ENCODE measurements at places on chromosomes 2 and 18.

GRCh38 chr2:23814963-23815362, 112.0 kb downstream of the ATAD2B start:
- DNase-seq = no peak

DNA sequence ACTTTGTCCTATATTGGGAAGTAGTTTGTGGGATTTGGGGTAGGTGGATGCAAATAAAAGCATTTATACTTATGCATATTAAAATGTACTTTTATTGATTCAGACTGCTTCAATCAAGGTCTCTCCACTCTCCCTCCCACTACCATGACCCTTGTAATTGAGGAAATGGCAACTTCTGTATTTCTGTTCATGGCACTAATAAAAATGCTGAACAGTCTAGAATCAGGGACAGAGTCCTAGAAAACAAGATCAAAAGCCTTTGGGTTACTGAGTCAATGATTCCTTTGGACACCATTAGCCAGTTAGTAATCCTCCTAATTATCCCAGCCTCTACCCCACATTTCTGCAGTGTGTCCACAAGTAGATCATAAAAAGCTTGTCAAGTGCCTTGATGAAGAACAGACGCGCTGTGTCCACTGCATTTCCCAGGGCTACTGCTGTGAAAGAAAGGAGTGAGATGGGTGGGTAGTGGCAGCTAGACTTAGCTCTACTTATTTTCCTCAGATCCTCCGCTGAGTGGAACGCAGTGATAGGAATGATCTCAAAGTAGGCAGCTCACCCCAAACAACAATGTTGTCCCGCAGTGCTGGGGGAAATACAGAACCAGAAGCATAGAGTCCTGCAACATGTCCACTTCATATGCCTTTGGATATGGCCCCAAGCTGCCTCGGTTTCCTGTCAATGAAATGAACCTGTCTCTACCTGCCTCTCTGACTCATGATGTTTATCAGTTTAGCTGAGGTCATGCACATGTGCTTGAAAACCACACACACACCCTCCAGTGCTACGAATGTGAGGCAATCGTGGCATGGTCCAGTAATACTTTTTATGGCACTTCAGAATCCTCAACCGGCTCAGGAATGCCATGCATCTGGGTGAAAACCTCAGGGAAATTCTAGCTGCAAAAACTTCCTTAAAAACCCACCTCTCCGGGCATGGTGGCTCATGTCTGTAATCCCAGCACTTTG, 115.5 kb downstream of the COL6A3 start:
- DNase-seq = peak; percentile 88

GRCh38 chr2:105317937-105318336, 11.6 kb downstream of the TGFBRAP1 start:
- no peak for DNase-seq

DNA sequence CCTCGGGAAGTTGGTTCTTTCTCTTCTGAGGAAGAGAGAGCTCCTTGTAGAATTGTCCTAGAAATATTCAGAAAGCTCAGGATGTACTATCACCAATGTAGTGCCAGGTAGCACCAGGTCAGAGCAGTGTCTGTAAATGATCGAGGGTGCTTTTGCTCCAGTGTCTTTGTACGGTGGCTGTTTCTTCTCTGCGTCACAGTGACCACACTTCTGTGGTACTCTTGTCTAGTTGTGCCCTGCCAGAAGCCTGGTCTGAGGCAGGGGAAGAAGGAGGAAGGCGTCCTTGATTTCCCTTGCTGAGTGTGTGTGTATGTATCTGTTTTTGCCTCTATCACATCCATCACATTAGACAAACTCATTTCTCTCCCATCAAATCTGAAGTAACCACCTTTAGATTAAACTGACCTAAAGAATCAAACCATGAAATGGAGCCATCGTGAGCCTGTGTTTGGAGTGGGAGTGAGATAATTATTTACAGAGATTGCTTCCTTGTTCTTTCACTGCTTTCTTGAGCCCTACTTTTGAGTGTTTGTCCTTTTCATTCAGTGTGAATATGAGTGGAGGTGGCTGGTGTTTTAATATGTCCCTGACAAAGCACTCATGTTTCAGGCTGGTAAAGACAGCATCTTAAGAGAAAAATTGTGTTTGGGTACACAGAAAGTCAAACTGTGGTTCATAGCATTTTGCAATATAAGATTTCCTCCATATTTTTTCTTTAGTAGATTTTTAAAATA, 97.2 kb downstream of the ACOXL start:
- no peak for DNase-seq

GRCh38 chr2:240178564-240178963, 38.1 kb upstream of the OTOS start:
- no peak for DNase-seq

DNA sequence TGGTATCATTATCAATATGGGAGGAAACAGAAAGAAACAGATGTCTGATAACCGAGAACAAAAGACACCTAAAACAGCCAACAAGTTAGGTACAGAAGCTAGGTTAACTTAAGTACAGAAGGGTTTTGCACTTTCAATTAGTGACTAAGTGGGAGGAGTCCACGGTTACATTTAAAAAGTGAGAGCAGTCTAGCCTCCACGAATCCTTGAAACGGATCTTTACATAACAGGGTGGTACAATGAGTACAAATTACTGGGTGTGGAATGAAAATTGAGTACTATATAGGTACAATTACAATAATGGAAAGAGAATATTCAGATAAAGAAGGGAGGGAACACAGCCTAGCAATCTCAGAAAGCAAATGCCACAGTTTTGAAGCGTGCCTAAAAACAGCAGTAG, 76.6 kb downstream of the TLK1 start:
- DNase-seq = no peak

GRCh38 chr2:241211276-241211675, 22.8 kb downstream of the ANO7 start:
- DNase-seq = no peak

DNA sequence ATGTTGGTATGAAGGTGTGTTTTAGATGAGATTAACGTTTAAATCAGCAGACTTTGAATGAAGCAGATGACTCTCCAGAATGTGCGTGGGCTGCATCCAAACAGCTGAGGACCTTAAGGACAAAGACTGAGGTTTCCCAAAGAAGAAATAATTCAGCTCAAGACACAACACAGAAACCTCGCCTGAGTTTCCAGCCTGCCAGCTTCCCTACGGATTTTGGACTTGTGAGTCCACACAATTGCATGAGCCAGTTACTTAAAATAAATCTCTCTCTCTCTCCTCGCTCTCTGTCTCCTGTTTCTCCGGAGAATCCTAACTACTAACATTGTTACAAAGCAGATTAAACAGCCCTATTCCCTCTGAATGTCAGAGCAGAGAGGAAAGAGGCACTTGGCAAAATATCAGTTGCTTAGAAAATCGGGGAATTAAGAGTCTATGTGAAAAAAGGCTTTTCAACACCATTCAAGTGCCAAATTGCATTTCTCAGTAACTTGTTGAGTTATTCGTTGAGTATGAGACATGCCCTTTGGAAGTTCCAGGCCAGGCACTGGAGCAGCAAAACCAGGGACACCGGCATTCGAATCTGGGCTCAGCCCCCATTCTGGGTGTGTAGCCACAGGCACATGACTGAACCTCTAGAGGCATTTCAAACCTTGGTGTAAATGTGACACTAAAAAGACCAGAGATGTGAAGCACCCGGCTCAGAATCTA, 174.6 kb upstream of the PID1 start:
- peak; percentile 0 for DNase-seq

DNA sequence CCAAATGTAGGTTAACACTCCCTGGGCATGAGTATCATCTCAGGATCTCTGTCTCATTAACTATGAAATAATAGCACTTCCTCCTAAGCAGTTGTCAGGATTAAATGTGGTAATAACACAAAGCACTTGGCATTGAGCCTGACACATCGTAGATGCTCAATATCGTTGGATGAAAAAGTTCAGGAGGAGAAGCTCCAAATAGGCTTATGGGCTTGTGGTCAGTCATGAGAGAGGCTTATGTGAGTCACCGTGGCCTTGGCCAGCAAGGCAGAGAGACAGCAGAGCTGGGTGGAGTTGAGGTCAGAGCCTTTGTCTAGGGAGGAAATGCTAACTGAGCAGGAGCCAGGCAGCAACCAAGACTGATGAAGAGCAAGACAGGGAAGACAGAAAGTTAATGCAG, 68.3 kb upstream of the PPM1B start:
- DNase-seq = peak; percentile 85

GRCh38 chr18:70046796-70047195, 99.1 kb upstream of the CD226 start:
- no peak for DNase-seq

DNA sequence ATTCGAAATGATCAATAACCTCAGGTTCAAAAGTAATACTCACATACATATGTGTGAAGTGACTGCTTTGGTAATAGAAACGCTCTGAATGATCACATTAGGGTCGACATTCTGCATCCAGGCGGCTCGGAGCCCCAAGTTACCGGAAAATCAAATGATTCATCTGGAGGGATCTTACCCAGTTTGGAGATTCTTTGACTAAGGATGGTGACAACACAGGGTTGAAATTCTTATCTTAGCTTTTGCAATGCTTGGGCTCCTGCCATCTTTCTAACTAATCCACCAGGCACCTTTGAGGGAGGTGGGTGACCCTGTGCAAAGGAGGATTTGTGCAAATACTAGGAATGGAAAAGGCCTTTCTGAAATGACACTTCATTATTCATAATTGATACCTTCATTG, 10.8 kb downstream of the GBX2 start:
- DNase-seq = no peak

DNA sequence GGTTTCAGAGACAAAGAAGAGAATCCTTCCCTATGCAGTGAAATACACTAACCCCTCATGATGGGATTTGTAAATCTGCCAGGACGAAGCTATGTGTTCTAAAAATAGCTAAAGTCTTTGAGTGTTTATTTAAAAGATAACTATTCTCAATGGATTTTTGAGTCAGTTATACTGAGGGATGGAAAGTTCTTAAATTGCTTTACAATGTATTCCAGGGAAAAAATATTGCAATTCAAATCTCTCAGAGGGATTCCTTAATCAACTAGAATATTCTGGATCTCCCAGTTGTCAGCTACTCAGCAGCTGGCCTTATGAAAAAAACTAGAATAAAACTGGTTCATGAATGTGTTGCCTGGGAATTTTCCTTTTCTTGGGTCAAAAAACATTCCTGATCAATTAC, 312.4 kb downstream of the PLCL1 start:
- no peak for DNase-seq

DNA sequence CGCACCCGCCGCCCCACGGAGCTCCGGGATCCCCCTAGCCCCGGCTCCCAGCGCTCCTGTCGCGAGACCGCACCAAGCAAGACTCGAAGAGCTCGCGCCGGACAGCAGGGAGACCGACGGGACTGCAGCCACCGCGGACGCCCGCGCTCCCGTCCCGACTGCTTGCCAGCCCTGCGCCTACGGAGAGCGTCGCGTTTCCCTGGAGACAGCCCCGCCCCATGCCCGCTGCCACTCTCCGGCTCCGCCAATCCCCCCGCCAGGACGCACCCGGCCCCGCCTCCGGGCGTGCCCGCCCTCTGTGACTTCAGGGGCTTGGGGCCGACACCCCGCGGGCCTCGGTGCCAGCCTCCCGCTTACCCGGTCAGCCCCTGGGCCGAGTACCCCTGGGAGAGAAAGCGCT, at the start of gene ANKMY1:
Gene ANKMY1 (minus strand): TSS at position 181 of the 400 bp plus-strand sequence. CDS start 653 bp downstream, outside the sequence.
- no peak for DNase-seq

GRCh38 chr2:32591669-32592463, 36.0 kb upstream of the TTC27 start:
- DNase-seq = no peak

DNA sequence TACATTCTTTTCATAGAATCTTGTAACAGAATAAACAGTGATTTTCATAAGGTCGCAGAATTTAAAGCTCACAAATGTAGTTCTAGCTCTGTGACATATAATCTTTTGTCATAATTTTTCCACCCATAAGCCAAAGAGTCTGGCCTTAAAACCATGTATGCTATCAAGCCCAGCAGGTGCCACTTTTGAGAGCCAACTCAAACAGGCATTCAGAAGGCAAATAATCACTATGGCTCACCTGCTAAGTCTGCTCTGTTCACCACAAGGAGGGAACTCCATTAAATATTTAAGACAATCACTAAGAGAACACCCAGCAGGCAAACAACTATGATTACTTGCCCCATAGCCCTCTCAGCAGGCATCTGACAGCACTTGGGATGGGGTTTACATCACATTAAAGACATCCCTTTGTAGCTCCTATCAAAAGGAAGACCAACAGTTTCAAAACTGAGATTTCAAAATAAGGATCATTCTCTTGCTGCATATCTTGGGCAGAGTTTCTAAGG, 241.6 kb downstream of the PDE11A start:
- no peak for DNase-seq

GRCh38 chr18:22951823-22952222, 18.7 kb downstream of the RBBP8 start:
- no peak for DNase-seq

DNA sequence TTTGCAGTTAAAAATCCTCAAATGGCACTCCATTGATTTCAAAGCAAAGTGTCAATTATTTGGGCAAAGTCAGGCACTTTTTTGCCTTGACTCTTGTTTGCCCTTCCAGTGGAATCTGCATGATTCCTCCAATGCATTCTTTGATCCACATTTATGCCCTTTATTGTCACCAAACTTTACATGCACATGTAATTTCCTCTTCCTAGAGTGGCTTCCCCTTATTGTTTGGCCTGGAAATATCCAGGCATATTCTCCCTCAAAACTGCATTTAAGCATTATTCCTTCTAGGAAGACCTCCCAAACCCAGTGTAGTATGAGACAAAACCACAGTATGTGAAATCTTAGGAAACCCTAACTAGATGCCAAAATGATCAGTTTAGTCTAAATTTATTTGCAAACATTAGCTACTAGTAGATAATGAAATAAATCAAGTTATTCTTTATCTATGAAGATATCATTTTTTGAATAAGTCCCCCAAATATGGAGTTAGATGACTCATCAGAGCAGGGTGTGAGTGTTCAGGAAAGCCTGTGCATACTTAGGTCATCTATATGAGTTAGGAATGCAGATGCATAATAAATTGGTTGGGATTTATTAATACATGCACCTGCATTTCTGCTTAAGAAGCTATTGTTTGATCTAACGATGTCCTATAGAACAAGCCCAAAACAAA, 433.3 kb upstream of the TCF4 start:
- no peak for DNase-seq

DNA sequence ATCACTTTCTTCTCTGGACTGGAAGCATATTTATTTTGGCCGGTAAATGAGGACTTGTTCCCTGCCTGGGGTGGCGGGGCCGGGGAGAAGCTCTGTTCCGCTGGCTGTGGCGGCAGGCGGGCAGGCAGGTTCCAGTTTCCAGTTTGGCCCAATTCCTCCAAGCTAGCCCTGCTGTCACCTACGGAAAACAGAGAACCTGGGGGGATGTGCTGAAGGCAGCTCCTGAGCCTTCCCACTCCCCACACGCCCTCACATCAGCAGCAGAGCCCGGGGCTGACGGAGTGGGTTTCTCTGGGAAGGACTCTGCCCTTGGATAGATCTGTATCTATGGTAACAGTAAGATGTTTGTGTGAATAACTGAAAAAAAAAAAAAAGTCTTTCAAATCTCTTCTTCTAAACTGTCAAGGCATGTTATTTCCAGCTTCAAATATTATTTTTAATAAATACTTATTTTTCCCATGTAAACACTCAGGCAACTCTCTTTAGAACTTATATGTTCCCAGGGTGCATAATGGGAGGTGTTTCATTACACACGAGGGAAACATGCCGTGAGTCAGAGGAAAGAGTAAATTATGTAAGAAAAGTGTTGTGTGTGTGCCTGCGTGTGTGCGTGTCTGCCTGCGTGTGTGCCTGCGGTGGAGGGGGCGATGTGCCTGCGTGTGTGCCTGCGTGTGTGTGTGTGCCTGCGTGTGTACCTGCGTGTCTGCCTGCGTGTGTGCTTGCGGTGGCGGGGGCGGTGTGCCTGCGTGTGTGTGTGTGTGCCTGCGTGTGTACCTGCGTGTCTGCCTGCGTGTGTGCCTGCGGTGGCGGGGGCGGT, 116.1 kb upstream of the ZNF516 start:
- DNase-seq = no peak

- no peak for DNase-seq
These were observed 94.8 kb downstream of the ZNF407 start for GRCh38 chr18:74692367-74693013.

Measured in BJ (cell line).